ENCODE measurements at places on chromosomes 1 and 21. TPM values are rescaled to one million over a fixed set of nuclear protein-coding genes. Genes with fewer than 3 reads are reported as not detected.
A peak's percentile ranks its signal among the peaks of the same experiment; 100 is the strongest.

Gene PGBD5
- 0.28 TPM for total RNA-seq

Gene CHODL
- under 0.01 TPM for total RNA-seq

Gene TRMT1L
- 25.3 TPM for total RNA-seq

Gene OR6K6
- not detected for total RNA-seq

Gene KRTAP19-1
- total RNA-seq: not detected

Gene AMY2A
- not detected for total RNA-seq

Gene FGR
- total RNA-seq: not detected

Gene DMBX1
- total RNA-seq: not detected

DNA sequence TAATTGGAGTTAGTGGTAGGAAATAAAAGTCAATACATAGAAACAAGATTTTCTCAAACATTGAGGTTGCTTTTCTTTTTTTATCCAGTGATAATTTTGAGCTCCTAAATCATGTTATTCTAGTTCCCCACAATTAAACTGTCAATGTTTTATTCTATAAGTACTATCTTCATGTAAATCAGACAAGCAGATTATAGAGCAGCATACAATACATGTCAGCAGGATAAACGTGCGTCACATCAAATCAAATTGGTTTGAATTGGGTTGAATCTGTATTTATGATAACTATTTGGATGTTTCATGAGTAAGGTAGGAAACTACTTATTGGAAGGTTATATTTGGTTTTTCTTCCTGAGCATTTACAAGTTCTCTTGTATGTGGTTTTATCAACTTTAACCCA is 2028.7 kb downstream of the NCAM2 start:
- DNase-seq: no peak

DNA sequence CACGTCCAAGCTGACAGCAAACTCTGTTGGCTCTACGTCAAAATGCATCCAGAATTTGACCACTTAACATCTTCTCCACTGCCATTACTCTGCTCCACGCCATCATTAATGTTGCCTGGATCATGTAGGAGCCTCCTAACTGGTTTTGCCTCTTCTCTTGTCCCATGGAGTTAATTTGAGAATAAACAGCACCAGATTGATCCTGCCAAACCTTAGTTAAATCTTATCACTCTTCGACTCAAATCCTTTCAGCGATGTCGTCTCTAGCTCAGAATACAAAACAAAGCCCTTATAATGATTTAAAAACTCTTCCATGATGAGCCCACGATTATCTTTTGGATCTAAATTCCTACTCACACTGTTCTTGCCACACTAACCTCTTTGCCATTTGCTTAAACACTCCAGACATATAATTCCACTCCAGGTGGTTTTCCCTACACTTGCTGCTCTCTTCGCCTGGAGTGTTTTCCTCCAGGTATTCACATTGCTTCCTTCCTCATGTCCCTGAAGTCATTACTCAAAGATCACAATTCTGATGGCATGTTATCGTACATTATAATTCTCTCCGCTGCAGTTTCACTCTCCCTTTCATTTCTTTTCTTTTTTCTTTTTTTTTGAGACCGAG is 90.7 kb upstream of the KCNK2 start:
- DNase-seq: no peak

DNA sequence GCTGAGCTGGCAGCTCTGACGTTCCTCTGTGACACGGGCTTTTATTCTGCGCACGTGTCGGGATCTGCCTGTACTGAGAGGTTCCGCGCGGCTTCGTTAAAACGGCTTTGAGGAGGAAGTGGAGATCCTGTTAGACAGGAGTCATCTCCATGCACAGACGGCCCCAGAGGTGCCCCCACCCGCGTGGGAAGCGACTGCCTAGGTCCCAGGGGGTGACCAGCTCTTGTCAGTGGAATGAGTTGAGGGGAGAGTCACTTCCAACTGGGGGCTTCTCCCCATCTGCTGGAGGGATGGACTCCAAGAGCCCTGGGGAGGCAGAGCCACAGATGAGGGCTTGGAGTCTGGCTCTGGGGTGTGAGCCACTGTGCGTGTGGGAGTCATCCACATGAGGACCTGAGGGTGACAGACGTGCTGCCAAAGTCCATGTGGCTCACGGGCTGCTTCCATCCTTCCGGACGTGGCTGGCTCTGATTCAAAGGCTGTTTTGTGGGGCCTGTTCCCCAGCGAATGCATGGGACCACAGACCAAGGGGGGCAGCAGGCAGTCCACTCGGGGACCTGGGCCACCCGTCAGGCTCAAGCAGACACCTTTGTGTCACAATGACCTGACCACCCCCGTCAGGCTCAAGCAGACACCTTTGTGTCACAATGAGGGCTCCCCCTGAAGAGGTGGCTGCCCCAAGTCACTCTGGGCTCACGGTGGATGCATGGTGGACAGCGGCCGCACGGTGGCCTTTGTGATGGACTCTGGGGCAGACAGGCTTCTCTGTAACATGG is 26.8 kb downstream of the PTTG1IP start:
- peak; percentile 35 for DNase-seq

DNA sequence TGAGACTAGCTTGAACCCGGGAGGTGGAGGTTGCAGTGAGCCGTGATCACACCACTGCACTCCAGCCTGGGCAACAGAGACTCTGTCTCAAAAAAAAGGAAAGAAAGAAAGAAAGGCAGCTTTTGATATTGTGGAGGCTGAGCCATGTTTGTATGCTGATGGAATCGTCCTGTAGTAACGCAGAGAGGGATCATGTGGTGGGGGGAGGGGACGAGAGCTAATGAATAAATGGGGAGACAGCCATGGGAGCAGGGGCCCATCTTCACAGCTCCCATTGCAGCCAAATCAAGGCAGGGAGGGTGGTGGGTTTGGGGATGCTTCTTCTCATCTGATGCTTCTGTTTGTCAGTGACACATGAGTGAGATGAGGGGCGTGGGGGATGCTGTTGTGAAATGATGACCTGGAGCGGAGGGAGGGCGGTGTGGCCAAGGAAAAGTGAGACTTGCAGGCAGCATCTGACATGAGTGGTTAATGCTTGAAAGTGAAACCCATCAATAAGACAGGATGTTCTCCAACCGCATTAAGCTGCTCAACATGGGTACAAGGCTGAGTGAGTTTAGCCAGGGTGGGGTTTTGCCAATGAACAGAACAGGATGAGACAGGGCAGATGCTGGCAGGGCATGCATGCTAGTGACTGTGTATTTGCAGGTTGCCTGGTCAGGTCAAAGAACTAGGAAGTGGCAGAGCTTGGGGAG is 16.7 kb downstream of the SPATA21 start:
- DNase-seq: no peak

DNA sequence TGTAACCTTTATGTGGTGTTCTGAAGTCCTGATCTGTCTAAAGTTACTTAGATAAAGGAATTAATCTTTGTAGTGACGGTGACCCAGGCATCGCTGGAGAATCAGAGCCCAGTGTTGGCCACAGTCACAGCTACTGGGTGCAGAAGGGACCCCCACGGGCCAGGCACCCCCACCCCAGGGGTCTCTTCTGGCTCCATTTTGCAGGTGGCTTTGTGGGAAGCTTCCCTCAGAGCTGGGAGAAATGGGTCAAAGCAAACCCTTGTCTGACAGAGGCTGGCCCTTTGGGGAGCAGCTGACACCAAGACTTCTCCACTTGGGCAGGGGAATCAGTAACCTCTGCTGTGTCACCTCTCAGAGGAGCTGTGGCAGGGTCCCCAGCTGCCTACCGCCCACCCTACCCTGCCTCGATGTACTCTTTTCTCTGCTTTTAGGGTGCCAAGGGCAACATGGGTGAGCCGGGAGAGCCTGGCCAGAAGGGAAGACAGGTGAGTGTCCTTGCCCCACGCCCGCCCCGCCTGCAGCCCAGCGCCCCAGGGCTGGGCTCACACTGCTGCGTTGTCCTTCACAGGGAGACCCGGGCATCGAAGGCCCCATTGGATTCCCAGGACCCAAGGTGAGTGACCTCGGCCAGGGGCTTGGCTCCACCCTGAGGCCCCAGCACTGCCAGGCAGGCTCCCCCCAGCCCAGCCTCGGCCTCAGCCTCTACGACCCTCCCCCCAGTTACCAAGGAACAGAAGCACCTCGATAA is 17.7 kb downstream of the COL6A2 start:
- DNase-seq: no peak

DNA sequence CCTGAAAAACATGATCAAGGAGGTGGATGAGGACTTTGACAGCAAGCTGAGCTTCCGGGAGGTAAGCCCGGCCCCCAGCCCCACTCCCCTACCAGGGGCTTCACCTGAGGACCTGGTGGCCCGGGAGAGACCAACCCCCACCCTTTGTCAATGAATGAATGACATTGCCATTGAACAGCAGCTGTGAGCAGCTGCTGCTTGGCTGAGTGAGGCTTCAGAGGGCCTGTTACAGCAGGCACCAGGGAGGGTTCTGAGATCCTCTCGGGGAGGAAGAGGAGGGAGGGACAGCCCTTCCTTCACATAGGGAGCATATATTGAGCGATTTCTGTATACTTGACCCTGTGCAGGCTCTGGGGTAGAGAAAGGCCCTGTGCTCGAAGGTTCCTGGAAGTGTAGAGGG is 12.3 kb upstream of the CTRC start:
- no peak for DNase-seq

GRCh38 chr1:204188959-204189639 is 7.2 kb downstream of the KISS1 start:
- DNase-seq: no peak

GRCh38 chr1:74858136-74858535 is 125.2 kb downstream of the TYW3 start:
- DNase-seq: no peak

GRCh38 chr1:19321071-19321470 is 8.9 kb downstream of the SLC66A1 start:
- no peak for DNase-seq

DNA sequence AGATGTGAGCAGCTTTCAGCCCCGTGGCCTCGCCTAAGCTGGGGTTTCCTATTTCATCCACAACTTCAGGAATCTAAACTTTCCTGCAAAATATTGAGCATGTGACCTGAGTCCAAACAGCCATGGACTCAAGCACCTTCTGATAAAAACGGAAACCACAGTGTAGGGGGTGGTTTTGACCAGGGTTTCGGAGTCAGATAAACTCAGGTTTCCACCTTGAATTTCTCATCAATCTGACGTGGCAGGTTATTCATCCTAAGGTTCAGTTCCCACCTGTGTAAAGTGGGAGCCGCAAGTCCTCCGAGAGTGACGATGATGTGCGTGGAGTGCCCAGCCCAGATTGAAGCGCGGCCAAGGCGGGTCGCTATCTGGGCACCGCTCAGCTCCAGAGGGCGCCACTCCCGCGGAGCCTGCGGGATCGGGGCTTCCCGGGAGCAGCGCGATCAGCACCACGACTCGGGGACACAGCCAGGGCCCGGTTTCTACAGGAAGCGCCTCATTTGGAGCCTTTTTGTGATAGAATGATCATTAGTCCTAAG is 871 bp upstream of the ETS2 start:
- peak; percentile 54 for DNase-seq

- DNase-seq: peak; percentile 16
These were observed 49.7 kb upstream of the LMO4 start for GRCh38 chr1:87278825-87279535.

- DNase-seq: peak; percentile 36
These were observed 253.3 kb downstream of the PLPP3 start for GRCh38 chr1:56326056-56326455.

DNA sequence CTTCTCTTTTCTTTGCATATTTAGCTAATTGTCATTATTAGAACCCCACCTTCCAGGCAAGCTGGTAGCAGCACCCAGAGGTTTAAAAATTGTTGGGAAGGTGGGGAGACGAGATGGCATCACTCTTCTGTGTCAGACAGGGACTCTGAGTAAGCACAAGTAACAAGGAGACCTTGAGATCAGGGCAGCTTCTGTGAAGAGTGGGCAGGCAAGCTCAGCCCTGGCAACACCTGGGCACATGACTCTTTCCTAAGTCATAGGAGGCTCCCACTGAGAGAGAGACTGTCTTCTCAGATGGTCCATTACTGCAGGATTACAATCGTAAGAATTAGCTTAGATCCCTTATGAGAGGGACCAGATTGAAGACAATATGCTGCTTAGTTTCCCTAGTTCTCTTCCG is 183.5 kb downstream of the BRINP2 start:
- no peak for DNase-seq

DNA sequence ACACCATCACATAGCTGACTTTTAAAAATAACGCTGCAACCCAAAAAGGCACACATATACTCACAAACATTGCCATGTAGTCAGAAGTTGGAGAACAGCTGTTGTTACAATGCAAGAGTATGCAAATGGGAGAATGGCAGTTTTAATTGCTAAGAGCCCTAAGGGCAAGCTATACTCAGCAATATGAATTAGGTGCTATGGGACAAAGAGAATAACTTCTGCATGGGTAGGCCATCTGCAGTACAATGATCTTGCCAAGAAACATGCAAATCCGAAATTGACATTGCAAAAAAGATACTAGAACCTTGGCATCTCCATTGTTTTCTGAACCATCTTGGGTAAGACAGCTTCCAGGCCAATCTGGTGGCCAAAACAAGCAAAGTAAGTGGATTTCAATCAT is 697.8 kb downstream of the LRRIQ3 start:
- DNase-seq: no peak

DNA sequence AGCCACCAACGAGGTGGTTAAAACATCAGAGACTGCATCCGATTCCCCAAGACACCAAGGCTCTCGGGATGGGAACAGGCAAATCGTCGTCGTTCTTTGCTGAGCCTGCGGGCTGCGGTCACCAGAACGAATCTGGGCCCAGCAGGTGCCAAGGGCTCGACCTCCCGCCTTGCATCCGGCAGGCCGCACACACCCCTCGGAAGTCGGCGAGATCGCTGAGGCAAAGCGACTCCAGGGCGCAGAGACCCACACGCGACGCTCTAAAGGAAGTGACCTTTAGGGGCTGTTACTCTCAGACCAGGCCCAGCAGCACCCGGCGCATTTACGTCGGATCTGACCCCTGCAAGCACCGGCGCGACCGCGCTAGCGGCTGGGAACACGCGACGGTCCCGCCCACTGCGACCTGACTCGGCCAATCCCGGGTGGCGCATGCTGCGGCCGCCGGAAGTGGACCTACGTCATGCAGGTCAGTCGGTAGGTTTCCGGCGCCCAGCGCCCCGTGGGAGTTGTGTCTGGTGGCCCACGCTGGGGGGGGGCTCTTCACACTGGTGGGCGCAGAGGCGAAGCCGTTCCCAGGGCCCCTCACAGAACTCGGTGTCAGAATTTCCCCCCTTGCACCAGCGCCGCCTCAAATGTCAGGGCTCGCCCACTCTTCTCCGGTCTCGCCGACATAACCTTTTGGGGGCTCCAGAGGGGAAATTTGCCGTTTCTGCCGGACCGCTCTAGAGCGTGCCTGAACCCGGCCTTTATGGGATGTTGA is 7.5 kb upstream of the PARK7 start:
- DNase-seq: peak; percentile 51

DNA sequence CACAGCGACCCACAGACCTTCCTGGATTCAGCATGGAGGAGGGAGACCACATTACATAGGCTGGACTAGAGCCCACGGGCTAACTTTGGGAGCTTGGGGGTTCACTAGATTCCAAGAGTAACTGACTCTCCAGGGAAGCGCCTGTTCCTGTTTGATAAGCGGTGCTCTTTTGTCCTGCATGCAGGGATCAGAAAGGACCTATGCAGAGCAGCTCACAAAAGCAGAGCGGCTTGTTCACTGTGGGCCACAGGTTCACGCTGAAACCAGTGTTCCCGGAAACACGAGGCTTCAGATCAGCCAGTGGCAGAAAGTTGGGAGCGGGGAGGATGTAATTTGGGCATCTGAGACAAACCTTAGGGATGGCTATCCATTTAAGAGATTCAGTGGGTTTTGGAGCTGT is 403.9 kb downstream of the PCP4 start:
- no peak for DNase-seq

Data from IMR-90 (cell line).